ENCODE measurements at places on chromosomes 11 and 22.

GRCh38 chr11:102940714-102941588 lies 14.6 kb downstream of the MMP13 start:
- DNase-seq = no peak

DNA sequence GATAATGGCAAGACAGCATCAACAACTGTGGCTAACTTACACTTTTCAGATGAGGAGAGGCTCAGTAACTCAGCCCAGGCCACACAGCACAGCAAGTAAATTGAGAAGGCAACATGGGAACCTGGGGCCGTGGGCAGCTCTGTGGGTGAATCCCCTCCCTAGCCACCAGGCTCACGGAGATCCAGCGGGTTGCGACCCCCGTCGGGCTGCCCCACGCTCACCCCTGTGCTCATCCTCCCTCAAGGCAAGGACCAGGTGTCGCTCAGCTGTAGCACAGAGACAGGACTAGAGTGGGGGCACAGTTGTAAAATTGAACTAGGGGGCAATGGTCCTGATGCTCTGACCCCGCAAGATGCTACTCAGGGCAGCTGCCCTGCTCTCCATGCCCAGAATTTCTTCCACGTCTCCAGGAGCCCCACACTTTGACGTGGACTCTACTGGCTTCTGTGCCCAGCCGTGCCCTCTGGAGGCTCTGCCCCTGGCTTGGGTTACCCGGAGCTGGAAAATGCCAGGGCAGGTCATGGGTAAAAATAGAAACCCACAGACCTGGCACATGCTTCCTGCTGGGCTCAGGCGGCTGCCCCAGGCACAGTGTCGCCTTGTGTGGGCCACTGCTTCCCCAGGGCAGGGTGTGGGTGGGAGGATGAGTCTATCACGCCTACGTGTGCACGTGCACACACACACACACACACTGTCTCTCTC lies 9.0 kb downstream of the TUBA8 start:
- DNase-seq = no peak

GRCh38 chr11:7611411-7611810 lies 61.9 kb downstream of the CYB5R2 start:
- DNase-seq = no peak

DNA sequence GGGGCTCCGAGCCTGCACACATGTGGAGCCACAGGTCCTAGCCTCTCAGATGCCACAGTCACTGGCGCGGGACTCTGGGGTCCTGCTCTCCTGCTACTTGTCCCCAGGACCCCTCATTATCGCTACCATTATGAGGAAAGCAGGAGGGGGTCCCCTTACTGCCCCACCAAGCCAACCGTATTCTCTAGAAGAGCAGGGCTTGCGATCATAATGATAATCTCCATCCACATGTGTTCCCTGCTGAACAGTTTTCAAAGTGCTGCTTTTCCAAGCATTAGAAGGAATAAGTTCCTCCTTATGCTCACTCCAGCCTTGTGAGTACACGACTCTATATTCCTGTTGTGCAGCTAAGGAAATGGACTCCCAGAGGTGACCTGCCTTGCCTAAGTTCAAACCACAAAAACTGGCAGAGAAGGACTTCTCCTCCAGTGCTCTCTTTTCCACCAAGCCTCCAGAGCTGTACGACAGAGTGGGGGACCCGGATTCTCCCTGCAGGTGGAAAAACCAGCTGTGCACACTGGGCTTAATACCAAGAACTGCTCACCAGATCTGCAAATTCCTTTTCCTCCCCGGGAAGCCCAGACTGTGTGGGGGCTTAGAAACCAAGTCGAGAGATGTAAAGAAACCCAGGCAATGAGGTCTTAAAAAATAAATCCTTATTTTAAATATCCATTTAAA lies 92.8 kb upstream of the DRD2 start:
- DNase-seq = no peak

GRCh38 chr11:119903389-119903788 lies 174.4 kb upstream of the NECTIN1 start:
- no peak for DNase-seq

- no peak for DNase-seq
These were observed 234.1 kb downstream of the KIRREL3 start for GRCh38 chr11:126766440-126766839.

GRCh38 chr22:39232806-39233709 lies 11.7 kb downstream of the PDGFB start:
- no peak for DNase-seq

GRCh38 chr11:12856338-12856737 lies 152.8 kb upstream of the RASSF10 start:
- no peak for DNase-seq

DNA sequence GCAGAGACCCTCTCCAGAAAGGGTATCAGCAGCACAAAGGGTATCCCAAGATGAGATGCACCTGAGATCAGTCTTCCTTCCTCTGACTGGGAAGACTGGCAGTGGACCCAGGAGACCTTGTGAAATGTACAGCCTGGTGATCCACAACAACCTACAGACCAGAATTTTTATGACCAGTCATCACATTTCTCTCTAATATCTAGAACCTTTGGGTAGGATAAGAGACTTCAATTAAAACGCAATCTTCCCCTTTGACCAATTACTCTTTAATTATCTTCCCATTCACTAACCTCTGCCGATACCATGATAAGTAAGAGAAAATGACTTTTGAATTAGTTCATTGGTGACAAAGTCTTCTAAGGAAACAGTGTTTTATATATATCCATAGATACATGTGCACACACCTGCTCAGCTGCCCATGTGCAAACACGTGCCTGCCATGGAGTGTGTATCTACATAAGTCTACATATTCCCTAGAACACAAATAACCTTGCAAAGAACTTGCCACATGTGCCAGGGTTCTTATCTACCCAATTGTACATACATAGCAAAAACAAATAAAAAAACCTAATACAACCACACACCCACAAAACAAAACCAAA lies 44.2 kb upstream of the SLC5A1 start:
- no peak for DNase-seq

All from stimulated activated CD4-positive, alpha-beta T cell treated with anti-CD3 and anti-CD28 coated beads, Interleukin-15, amount 100 ng/mL, for 1 hour (primary cell).